ENCODE measurements at places on chromosomes 5 and 9. TPM values are rescaled to one million over a fixed set of nuclear protein-coding genes. Genes with fewer than 3 reads are reported as not detected.

GRCh38 chr9:35656348-35656747 is 1.5 kb downstream of the RMRP start:
- H3K4me3 ChIP-seq, result no peak overlapping the region
- DNase-seq, result no peak
- H3K27ac ChIP-seq, result no peak overlapping the region
- H3K27me3 ChIP-seq, result no peaks in the 10 kb centered on the region
- H3K4me1 ChIP-seq, result no peaks in the 10 kb centered on the region

- no peaks in the 10 kb centered on the region for H3K27me3 ChIP-seq
- no peak overlapping the region for H3K4me3 ChIP-seq
- H3K4me1 ChIP-seq, result peaks cover 15% of the 10 kb centered on the region
- H3K27ac ChIP-seq, result no peak overlapping the region
- no peak for DNase-seq
These were observed 24.6 kb downstream of the TLE1 start for GRCh38 chr9:81664638-81665222.

DNA sequence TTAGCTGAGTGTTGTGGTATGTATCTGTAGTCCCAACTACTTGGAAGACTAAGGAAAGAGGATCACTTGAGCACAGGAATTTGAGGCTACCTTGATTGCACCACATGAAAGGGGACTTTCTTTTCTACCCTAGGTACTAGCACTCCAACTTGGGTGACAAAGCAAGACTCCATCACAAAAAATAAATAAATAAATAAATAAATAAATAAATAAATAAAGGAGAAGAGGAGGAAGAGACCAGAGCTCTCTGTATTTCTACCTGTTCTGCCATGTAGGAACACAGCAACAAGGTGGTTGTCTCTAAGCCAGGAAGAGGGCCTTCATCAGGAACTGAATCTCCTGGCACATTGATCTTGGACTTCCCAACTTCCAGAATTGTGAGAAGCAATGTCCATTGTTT is 118.6 kb downstream of the HMHB1 start:
- H3K4me1 ChIP-seq, result no peaks in the 10 kb centered on the region
- no peak overlapping the region for H3K4me3 ChIP-seq
- no peaks in the 10 kb centered on the region for H3K36me3 ChIP-seq

DNA sequence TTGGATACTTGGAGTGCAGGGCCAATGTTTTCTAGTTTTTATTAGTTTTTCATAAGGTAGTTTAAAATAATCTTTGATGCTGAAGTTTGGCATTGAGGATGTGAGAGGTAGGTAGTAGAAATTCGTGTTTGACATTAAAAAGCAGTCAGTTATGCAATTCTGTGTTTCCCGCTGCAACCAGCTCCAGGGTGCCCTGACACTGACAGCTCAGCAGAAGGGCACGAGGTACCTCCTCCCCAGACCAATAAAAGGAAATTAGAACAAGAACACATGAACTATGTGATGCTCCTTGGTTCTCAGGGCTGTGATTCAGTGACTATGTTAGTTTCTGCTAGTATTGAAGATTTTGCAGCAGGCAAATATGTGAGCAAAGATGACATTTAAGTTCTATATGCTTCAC is 40.2 kb downstream of the NSUN2 start:
- H3K4me3 ChIP-seq, result no peak overlapping the region
- no peak for DNase-seq
- no peak overlapping the region for H3K27ac ChIP-seq
- H3K27me3 ChIP-seq, result no peaks in the 10 kb centered on the region
- peaks cover 2% of the 10 kb centered on the region for H3K4me1 ChIP-seq
- H3K36me3 ChIP-seq, result no peaks in the 10 kb centered on the region

DNA sequence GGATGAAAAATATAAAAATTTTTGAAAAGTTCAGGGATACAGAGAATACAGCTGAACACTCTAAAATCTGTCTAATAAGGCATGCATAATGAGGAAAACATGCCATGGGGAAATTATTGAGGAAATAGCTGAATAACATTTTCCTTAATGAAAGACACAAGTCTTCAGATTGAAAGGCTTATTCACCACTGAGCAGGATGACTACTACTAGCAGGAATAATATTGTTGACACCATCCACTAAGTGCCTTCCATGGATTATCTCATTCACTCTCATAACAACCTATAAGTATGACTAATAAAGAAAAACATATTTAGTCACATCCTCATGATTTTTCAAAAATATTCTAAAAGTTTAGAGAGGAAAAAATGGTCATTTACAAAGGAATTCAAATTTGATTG is 96.7 kb upstream of the FER start:
- no peak overlapping the region for H3K4me3 ChIP-seq
- no peaks in the 10 kb centered on the region for H3K27me3 ChIP-seq
- no peak for DNase-seq
- H3K4me1 ChIP-seq, result no peaks in the 10 kb centered on the region
- no peaks in the 10 kb centered on the region for H3K36me3 ChIP-seq

Gene ZBED3
- total RNA-seq, result 16.4 TPM

DNA sequence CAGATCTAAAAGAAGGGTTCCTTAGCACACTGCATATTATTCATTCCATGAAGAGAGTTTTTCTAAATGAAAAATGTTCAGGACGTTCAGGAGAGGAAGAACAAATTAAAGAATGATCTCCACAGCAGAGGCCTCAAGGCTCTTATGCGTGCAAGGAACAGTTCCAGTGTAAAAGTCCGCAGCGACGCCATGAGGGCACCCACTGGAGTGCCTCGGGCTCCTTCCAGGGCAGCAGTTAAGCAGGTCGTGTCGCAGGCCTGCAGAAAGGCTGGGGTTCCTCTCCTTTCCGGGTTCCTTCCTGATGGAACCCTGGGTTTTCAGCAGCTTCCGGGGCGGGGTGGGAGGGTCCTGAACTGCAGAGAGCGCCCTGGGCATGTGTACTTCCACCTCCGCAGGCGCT is 87.1 kb upstream of the SELENOP start:
- DNase-seq, result no peak
- no peak overlapping the region for H3K27ac ChIP-seq
- no peaks in the 10 kb centered on the region for H3K27me3 ChIP-seq
- no peaks in the 10 kb centered on the region for H3K36me3 ChIP-seq
- H3K4me3 ChIP-seq, result no peak overlapping the region

Gene FAM153A
- 5.2 TPM for total RNA-seq

DNA sequence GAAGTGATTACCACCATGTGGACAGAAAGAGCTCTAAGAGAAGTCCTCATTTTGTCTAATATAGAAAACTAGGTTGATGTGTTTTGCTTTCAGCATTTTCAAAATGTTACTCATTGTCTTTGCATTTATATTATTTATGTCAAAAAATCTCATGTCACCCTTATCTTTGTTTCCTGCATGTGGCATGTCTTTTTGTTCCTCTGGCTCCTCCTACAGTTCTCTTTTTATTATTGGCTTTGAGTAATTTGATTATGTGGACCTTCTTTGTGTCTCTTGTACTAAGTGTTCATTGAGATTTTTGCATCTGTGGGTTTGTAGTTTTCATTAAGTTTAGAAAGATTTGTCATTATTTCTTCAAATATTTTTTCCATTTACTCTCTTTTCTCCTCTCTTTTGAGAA is 58.8 kb downstream of the GNG10 start:
- no peaks in the 10 kb centered on the region for H3K27me3 ChIP-seq
- H3K27ac ChIP-seq, result no peak overlapping the region
- no peak for DNase-seq
- H3K4me3 ChIP-seq, result no peak overlapping the region

GRCh38 chr5:67543720-67544270 is 347.2 kb upstream of the CD180 start:
- H3K4me3 ChIP-seq, result no peak overlapping the region
- no peaks in the 10 kb centered on the region for H3K27me3 ChIP-seq
- no peaks in the 10 kb centered on the region for H3K36me3 ChIP-seq
- DNase-seq, result no peak
- H3K4me1 ChIP-seq, result no peaks in the 10 kb centered on the region
- no peak overlapping the region for H3K27ac ChIP-seq
